Stimulated activated CD8-positive, alpha-beta memory T cell treated with anti-CD3 and anti-CD28 coated beads, Interleukin-12 subunit alpha, Interleukin-12 subunit beta, amount 100 ng/mL, for 1 hour (primary cell): ENCODE measurements at places on chromosomes 11 and 22.

- no peak for DNase-seq
Observed at GRCh38 chr11:133661846-133662245, 129.5 kb upstream of the OPCML start.

DNA sequence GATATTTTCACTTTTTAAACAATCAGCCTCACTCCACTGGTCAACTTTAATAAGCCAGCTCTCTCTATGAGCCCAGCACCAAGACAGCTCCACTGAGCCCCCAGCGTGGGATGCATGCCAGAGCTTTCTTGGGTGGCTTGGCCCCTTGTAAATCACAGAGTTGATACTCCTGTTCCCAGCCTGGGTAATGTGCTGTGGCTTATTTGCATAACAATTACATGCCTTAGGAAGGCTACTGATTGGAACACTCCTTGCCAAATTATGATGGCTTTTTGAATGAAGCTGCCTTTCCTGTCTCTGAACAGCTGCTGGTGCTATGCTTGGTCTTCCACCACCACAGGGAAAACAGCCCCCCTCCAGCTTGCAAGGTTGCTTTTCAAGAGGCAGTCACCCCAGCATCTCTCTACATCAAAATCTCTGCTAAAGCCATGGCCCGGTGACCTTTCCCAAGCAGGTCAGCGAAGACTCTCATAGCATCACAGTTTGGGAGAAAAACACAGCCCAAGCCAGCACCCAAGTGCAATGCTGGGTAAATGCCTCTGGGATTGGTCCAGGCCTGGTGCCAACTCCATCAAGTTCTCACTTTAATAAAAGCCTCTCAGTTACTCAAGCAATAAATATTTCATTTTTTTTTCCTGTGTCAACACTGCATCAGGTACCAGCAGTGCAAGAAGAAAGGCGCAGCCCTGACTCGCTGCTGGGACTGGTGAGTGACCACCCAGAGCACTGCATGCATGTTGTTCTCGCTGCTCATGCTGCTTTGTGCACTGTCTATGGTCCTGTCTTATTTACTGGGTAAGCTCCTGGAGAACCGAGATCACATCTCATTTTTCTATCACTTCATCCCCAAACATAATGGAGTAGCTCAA lies 549.3 kb downstream of the OPCML start:
- no peak for DNase-seq

GRCh38 chr11:60242740-60243239 lies at the start of gene MS4A4E:
Gene MS4A4E, minus strand, starts transcription at chr11:60243137. Its CDS starts 13,082 bp downstream, at chr11:60230055.
- DNase-seq: no peak

DNA sequence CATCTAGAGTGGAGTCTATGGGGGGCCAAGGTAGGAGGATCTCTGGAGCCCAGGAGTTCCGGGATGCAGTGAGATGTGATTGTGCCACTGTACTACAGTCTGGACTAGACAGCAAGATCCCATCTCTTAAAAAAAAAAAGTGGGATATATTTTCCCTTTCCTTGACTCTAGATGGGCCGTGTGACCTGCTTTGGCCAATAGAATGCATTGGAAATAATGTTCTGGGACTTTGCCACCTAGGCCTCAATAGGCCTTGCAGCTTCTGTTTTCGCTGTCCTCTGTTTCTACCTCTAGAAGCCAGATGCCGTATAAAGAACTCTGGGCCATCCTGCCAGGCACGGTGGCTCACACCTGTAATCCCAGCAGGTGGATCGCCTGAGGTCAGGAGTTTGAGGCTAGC lies 3.6 kb downstream of the C11orf86 start:
- DNase-seq: no peak

DNA sequence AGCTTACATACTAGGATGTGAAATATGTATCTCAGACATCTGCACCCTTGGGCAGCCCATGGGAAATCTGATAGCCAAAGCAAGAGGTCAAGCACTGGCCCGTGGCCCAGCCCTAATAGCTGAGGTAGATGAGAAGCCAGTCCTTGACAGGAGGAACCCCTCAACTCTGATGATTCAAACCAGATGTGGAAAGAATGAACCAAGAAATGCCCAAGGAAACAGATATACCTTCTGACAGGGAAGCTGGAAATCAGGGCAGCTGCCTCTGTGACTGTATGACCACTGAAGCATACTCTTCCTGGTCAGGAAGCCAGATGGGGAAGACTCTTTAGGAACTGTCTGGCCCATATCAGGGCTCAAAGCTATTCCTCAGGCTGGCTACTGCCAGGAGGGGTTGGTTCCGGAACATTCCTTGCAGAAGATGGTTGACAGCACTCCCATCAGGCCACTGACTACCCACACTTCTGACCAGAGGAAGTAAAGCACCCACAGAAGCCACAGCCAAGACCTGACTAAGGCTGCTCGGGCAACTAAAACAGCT lies 124.2 kb downstream of the SWAP70 start:
- no peak for DNase-seq

- DNase-seq: no peak
Observed at GRCh38 chr11:10477690-10478046, 22.6 kb downstream of the AMPD3 start.

- DNase-seq: no peak
Observed at GRCh38 chr22:29157759-29158535, 47.7 kb upstream of the EMID1 start.

DNA sequence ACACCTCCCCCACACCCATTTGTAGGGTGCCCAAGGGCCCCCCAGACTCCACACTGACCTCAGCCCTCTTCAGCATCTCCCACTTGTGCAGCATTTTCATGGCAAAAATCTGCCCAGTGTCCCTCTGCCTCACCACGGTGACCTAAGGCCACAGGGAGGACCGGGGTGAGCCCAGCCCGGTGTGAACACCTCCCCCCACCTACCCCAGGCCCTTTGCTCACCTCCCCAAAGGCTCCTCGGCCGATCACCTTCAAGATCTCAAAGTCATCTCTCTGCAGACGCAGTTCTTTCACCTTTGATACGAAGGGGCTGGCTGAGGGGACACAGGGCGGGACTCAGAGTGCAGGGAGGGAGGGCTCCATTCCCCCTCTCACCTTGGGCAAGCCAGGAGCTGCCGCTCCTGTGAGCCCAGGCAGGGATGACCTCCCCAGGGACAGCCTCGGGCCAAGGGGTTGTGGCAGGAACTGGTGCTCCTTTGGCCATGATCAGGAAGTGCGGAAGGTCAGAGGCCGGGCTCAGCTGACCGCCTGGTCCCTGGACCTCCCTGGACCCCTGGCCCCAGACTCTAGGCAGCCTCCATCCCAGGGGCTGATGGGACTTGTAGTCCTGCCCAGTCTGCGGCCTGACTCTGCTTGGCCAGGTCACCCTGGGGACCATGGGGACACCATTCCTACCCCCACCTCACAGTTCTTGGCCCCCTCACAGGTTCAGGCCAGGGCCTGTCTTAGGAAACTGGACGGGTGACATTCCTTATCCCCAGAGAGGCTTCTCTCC lies 2.7 kb downstream of the CDC42BPG start:
- no peak for DNase-seq

DNA sequence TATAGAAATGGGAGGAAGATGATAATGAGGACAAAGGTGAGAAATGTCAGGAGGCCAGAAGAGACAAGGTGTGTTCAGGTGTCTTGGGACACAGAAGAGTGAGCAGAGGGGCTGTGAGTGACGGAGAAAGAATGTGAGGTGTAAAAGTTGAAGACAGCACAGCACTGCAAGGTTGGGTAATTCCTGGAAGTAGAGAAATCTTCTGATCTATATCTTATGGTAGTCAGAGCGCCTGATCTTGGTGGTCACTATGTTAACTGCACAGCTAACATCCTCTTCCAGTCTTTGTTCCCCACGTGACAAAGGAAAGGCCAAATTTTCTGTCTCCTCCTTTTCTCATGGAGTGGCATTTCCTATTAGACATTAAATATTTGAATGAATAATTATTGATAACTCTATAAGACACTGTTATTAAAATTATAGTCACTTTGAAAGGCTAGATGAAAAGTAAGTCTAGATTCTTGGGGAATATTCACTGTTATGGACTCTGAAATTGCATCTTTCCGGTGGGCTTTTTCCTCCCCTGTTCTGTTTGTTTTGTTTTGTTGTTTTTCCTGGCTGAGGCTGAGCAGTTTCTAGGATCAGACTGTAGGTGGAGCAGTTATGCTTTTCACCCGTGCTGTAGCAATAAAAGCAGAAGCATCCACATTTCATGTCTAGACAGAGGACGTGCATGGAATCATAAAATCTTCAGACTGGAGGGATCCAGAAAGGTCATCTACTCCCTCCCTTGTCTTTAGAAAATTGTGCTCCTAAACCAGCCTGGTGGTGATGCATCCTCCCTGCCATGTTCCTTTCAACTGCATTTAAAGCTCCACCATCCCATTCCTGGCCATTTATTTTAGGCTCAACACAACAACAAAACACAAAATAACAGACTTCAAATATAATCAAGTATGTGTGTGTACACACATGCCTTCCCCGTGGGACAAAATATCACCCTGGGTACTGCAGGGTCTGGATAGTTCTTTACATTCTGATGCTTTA lies 26.6 kb downstream of the SC5D start:
- DNase-seq: no peak

DNA sequence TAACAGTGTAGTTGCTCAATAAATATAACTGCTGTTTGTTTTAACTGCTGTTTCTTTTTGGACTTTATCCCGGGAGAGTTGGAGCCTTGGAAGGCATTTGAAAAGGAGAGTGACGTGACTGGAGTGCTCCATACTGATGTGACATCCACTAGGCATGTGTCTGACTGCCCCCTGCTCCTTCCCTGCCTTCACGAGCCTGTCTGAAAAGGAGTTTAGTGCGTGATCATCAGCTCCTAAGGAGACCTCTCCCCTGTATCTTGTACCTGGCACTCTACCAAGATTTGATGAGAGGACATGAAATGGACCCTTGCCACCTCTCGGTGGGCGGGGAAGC lies 22.9 kb downstream of the ZBTB16 start:
- no peak for DNase-seq

GRCh38 chr11:130183878-130184610 lies 24.5 kb downstream of the ST14 start:
- no peak for DNase-seq

DNA sequence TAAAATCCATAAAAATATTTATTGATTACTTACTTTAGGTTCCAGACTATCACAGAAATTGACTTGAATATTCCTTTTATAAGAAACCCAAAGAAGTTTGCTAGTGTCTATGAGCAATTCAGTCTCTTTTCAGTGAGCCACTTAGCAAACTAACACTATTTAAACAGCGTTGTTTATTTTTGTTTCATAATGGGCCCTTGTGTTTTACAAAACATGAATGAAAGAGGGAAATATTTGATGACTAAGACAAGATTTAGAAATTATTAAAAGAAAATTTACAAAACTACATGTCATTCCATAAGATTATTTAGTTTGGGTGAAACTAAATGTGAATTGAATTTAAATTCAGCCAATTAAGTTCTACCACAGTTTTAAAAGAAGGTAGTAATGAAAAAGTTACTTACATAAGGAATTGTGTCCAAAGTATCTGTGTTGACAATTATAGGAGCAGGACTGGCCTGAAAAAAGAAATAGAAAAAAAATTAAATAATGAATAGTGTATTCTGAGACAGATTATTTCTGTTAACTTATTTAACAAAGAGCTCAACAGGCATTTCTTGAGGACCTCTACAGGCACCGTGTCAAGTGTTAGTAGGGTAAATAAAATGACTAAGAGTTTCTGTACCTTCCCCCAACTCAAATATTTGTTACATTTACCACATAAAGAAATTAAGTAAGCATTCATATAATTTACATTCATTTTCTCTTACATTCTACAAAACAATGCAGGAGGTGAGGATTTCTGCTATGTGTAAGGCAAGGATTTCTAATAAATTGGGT lies 964.9 kb upstream of the CCDC90B start:
- no peak for DNase-seq

DNA sequence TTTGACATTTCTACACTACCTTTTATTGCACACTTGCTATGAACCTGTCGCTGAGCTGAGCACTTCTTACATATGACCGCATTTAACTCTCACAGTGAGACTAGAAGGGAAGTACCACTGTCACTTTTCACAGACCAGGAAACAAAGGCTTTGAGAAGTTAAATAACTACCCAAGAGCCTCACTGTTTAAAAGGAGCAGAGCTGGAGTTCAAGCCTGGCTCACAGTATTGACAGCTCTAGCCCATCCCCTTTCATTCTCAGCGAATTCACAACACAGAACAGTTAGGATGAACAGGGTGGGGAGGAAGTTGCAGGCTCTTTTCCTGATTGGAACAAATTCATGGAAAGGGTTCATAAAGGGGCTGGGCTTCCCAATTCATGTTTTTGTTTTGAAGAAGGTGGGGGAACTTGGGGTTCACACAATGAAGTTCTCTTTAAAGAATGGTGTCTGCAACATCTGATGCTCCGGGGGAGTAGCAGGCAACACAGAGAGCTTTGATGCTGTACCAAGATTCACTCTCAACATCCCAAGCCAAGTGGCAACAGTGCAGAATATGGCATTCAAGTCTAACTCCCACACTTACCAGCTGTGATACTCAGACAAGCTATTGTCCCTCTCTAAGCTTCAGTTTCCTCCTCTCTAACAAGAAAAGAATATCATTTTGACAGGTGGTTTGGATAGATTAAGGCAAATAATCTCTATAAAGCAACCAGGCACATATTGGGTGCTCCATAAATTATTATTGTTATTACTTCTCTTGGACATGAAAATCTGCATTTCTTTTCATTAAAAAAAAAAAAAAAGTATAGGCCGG lies 17.2 kb downstream of the SCGB1A1 start:
- DNase-seq: no peak

DNA sequence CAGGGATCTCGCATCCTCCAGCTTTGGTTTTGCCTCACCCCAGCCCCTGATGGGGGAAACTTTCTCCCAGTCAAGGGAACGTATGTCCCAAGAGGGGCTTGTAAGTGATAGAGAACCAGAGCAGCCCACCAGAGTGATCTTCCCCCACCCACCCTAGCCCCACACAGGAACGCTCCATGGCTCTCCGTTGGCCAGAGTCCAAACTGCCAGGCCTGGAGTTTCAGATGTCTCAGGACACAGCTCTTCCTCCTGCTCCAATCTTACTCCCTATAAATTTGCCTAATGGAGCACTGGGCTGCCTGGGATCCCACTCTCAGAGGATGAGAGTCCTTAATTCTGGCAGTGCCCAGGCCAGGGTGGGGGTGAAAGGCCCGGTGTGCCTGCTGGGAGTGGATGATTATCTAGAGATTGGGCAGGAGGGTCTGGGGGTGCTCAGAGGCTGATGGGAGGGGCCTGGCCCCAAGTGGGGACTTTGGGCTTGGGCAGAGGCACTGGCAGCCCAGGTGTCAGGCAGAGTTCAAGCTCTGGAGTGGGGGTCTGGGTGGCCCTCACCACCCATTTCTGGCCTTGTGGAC lies 79.9 kb downstream of the WNT7B start:
- no peak for DNase-seq

DNA sequence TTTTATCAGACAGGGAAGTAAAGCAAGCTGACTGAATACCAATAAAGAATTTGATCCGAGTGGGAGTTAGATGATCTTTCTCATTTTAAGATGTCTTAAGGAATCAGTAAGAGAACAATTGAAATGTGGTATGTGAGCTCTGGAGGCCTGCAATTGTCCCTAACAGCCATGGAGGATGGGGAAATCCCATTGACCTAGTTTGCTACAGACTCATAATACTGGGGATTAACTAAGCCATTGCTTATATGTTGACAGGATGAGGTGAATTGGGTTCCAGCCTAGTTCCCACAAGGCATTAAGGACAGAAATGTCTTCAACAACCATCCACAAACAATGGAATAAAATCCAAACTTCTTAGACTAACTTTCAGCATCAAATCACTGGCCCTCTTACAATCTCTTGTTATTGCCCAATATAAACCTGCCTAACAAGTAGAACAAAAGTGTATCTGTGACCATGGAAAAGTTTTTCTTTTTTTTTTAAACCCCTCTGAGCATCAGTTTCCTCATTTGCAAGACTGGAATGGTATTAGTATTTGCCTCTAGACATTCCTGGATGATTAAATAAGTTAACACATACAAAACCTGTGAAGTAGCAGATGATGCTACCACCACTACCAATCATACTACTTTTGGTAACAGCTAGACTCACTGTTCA lies 773.2 kb downstream of the DLG2 start:
- no peak for DNase-seq

- DNase-seq: no peak
Observed at GRCh38 chr11:46402957-46403902, 11.7 kb upstream of the CHRM4 start.
